Astrocyte (in vitro differentiated cells and primary cell): ENCODE measurements at places on chromosomes 12 and 14. TPM values are rescaled to one million over a fixed set of nuclear protein-coding genes. Genes with fewer than 3 reads are reported as not detected.

Gene DNAJC22
- total RNA-seq = 0.34 and 0.52 TPM in 2 replicates

- no peaks in the 10 kb centered on the region for H3K36me3 ChIP-seq
- DNase-seq = no peak
- no peak overlapping the region for H3K27ac ChIP-seq
- H3K27me3 ChIP-seq = peaks cover 17% of the 10 kb centered on the region
Observed at GRCh38 chr14:104602933-104603325, 1.6 kb downstream of the TMEM179 start.

GRCh38 chr14:89465876-89466275 is 48.8 kb upstream of the FOXN3 start:
- no peak overlapping the region for H3K4me3 ChIP-seq
- DNase-seq = no peak

DNA sequence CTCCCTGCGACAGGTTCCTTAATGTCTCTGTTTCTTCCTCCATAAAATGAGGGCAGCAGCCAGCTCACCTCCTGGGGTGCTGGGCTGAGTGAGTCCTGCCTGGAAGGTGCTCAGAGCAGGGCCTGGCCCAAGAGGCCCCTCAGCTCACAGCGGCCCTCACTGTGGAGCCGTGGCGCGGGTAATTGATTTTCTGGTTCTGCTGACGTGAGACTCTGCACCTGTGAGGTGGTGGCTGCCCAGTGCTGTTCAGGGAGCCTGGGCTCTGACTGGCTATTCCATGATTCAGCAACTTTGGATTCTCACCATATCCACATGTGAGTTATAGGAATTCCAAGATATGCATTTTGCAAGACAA is 266.6 kb downstream of the ADGRD1 start:
- peaks cover 4% of the 10 kb centered on the region for H3K27me3 ChIP-seq
- no peaks in the 10 kb centered on the region for H3K4me1 ChIP-seq
- H3K4me3 ChIP-seq = no peak overlapping the region
